ENCODE measurements at places on chromosomes 2 and 18.

DNA sequence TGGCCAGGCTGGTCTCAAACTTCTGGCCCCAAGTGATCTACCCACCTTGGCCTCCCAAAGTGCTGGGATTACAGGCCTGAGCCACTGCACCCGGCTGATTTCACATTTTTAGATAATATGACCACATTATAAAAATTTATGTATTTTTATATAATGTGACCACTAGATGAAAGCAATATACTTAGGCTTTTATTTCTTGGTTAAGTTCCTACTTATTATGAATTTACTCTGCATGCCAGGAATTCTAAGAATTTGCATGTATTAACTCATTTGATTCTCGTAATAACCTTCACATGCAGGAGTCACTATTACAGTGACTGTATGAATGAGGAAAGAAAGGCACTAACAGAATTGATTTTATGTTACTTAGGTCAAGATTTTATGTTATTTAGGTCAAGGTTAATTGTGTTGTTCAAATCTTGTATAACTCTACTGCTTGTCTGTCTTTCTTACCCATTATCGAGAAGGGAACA, 25.6 kb upstream of the CASP8 start:
- DNase-seq: no peak

- no peak for DNase-seq
Observed at GRCh38 chr2:79585701-79586433, 73.0 kb downstream of the CTNNA2 start.

- no peak for DNase-seq
Observed at GRCh38 chr18:48534364-48534763, 4.5 kb upstream of the CTIF start.

GRCh38 chr2:174964404-174964803, 40.8 kb downstream of the CHN1 start:
- DNase-seq: no peak

GRCh38 chr18:22846088-22846683, 86.9 kb upstream of the RBBP8 start:
- no peak for DNase-seq

DNA sequence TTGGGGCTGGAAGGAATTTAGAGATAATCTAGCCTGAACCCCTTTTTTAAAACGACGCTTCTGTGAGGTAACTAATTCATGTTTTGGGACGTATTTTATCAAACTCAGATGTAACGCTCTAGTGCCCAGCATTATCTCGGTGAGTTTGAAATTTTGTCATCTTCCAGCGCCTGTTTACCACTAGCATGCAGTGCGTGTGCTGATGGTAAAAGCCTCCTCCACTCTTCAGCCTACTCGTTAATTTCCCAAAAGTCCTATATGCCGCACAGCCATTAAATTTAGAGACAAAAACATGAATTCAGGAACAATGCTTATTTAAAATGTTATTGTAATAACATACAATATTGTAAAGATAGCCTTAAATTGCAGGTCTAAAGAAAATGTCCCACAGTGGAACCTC, 2.8 kb downstream of the ZCCHC2 start:
- no peak for DNase-seq

DNA sequence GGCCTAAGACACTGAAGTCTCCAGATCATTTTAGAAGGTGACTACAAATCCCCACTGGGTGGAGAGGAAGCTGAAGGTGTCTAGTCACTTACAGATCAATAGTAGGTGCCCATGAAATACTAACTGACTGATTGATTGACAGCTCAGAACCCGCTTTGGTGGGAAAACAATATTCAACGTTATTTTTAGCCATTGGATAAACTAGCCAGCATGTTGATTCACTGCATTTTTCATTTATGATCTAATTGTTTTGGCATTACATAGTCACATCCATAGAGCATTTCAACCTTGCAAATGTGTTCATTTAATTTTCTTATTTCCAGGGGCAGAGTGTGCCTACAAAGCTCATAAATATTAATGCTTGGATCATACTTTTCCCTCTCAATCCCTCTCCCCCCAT, 162.3 kb downstream of the MREG start:
- no peak for DNase-seq

GRCh38 chr2:112630268-112630667, 15.5 kb upstream of the SLC20A1 start:
- no peak for DNase-seq

GRCh38 chr2:139374296-139374850, 594.2 kb upstream of the NXPH2 start:
- no peak for DNase-seq

GRCh38 chr18:77608807-77609206, 359.2 kb downstream of the GALR1 start:
- no peak for DNase-seq

- DNase-seq: no peak
Observed at GRCh38 chr2:36245651-36246050, 109.9 kb upstream of the CRIM1 start.

GRCh38 chr2:117888897-117889296, 74.4 kb downstream of the DDX18 start:
- no peak for DNase-seq

All from tibial nerve (tissue), 4 donors.